Smooth muscle cell of the coronary artery (primary cell): ENCODE measurements at places on chromosomes 3 and 15. TPM values are rescaled to one million over a fixed set of nuclear protein-coding genes. Genes with fewer than 3 reads are reported as not detected.

Gene SEMA5B
- under 0.01 TPM in 1 of 2 replicates, not detected in the other for total RNA-seq

Gene GREM1
- total RNA-seq: 5.0 and 527 TPM in 2 replicates

Gene IGF2BP2
- 12.0 and 29.1 TPM in 2 replicates for total RNA-seq

Gene IL12A
- 0.15 and 2.3 TPM in 2 replicates for total RNA-seq

Gene SNTN
- total RNA-seq: not detected in 2 replicates

Gene SRGAP3
- total RNA-seq: 1.4 and 5.5 TPM in 2 replicates

Gene MYH15
- 0.15 and 1.1 TPM in 2 replicates for total RNA-seq

Gene RPL29
- total RNA-seq: 574 and 1,531 TPM in 2 replicates

Gene ARPIN
- 6.2 and 11.1 TPM in 2 replicates for total RNA-seq

Gene MCF2L2
- under 0.01 and 0.15 TPM in 2 replicates for total RNA-seq

Gene ZNF502
- total RNA-seq: 3.0 and 3.9 TPM in 2 replicates

Gene ZNF619
- 4.3 and 5.1 TPM in 2 replicates for total RNA-seq

Gene IQCH
- 1.3 and 2.1 TPM in 2 replicates for total RNA-seq

Gene FEZF2
- total RNA-seq: not detected in 2 replicates

Gene MAGI1
- total RNA-seq: 25.5 and 35.1 TPM in 2 replicates

Gene SEMA7A
- total RNA-seq: 2.6 and 4.7 TPM in 2 replicates

Gene ITIH4
- total RNA-seq: 0.82 and 1.1 TPM in 2 replicates

Gene LYZL4
- 0.23 TPM in 1 of 2 replicates, not detected in the other for total RNA-seq

Gene GOLGA8K
- total RNA-seq: 0.23 TPM in 2 replicates

Gene DNAJB8
- total RNA-seq: not detected in 2 replicates

Gene MORC1
- total RNA-seq: not detected in 2 replicates

Gene TPRG1
- total RNA-seq: 0.15 and 8.9 TPM in 2 replicates

Gene PP2D1
- total RNA-seq: not detected in 2 replicates

Gene TP63
- 2.2 TPM in 1 of 2 replicates, not detected in the other for total RNA-seq

Gene SEMA6D
- total RNA-seq: 2.3 and 14.9 TPM in 2 replicates

Gene SCG5
- total RNA-seq: 4.7 and 100 TPM in 2 replicates

Gene SCG3
- total RNA-seq: not detected in 2 replicates

Gene SLC38A3
- not detected in 2 replicates for total RNA-seq

Gene ZPLD1
- total RNA-seq: 0.38 TPM in 1 of 2 replicates, not detected in the other

Gene PATL2
- total RNA-seq: 0.08 and 0.82 TPM in 2 replicates

Gene TMEM158
- total RNA-seq: 3.5 and 8.7 TPM in 2 replicates

Gene RAF1
- total RNA-seq: 79.9 and 91.5 TPM in 2 replicates

Gene ISLR2
- 0.08 TPM in 1 of 2 replicates, not detected in the other for total RNA-seq

Gene CERS3
- not detected in 2 replicates for total RNA-seq

Gene C2CD4A
- total RNA-seq: 0.98 TPM in 1 of 2 replicates, not detected in the other

Gene IQCF5
- not detected in 2 replicates for total RNA-seq

Gene NPAP1
- total RNA-seq: not detected in 2 replicates

Gene LRRC58
- total RNA-seq: 9.5 and 12.6 TPM in 2 replicates

Gene PYGO1
- total RNA-seq: 4.7 and 5.0 TPM in 2 replicates

Gene LAMB2
- total RNA-seq: 460 and 630 TPM in 2 replicates

Gene KBTBD13
- total RNA-seq: under 0.01 TPM in 1 of 2 replicates, not detected in the other

Gene SLC51B
- total RNA-seq: not detected in 2 replicates

Gene RASL12
- total RNA-seq: 0.30 and 4.1 TPM in 2 replicates

Gene CCK
- total RNA-seq: 0.30 and 1.1 TPM in 2 replicates

Gene NGRN
- 34.0 and 69.7 TPM in 2 replicates for total RNA-seq

Gene CAMP
- not detected in 2 replicates for total RNA-seq

Gene NMB
- 0.23 and 2.6 TPM in 2 replicates for total RNA-seq

Gene GALNT15
- total RNA-seq: 0.23 and 17.0 TPM in 2 replicates
